Muscle of leg (tissue), 16 donors: ENCODE measurements at places on chromosomes 5 and 9. TPM values are rescaled to one million over a fixed set of nuclear protein-coding genes. Genes with fewer than 3 reads are reported as not detected.

DNA sequence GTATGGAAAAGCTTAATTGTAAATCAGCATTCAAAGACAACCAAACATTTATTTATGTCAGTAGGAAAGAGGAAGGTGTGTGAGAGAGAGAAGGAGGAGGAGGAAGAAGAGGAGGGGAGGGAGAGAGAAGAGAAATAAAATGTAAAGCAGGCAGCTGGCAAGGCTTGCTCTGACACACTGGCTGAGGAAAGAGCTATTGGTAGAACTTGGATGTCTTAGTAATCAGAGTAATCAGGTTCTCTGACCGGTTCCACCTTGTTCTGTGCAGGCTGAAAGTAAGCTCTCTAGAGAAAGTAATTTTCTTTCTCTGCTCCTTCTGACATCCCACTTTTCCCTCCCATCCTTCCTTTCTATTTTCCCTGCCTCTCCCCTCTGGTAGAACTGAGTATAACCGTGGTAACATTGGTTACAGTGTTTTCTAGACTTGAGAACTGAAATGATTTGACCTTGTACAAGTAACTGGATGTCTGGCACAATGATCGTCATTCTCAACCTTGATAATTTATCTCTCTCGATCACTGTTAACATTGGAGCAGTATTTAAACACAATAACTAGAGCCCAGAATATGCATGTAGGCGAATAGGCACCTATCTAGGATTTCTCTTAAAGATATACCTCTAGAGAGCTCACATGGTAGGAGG is 33.3 kb downstream of the TLE4 start:
- DNase-seq = no peak

- DNase-seq = peak; percentile 52
Measured at GRCh38 chr5:56479696-56480077, 246.6 kb upstream of the ANKRD55 start.

- no peak for DNase-seq
Measured at GRCh38 chr9:26157411-26157810, 479.2 kb upstream of the TUSC1 start.

- no peak for DNase-seq
Measured at GRCh38 chr5:113425909-113426308, 8.9 kb downstream of the TSSK1B start.

DNA sequence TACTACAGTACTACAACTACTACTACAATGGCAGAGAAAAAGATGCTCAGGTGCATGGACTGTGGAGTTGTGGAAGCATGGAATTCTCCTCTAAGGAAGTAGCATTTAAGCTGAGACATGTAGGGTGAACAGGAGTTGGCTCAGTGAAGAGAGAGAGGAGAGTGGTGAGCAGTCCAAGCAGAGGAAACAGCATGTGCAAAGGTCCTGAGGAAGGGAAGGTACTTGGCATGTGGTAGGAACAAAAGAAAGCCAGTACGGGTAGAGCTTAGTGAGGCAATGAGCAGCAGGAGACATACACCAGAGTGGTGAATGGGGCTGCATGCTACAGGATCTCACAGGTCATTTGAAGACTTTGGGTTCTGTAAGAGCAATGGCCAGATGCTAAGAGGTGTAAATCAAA is 41.4 kb upstream of the GLRA1 start:
- no peak for DNase-seq

MAMDC2 gene
- polyA plus RNA-seq = 10.1 TPM

PDE8B gene
- 4.9 TPM for polyA plus RNA-seq

TSSK1B gene
- polyA plus RNA-seq = not detected

DNA sequence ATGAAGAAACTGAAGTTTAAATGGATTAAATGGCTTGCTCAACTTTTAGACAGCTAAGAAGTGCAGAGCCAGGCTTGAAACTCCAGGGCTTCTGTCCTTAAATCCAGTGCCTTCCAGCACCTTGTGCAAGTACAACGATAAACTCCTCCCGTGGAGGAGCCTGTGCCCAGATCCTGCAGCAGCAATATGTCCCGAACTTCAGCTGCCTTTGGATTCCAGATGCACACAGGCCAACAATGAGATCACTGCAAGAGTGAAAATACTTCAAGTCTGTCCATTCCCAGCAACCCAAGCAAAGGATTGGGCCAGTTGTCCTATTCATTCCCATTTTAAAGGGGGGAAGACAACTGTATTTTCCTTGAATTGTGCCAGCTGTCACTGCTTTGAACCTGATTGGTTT is 199.6 kb downstream of the CRB2 start:
- DNase-seq = peak; percentile 66

GRCh38 chr9:32403567-32404260 is 19.3 kb downstream of the ACO1 start:
- DNase-seq = no peak

VLDLR gene
- 33.6 TPM for polyA plus RNA-seq

CFAP157 gene
- 1.3 TPM for polyA plus RNA-seq

GRCh38 chr5:14310901-14311300 is 167.8 kb downstream of the TRIO start:
- peak; percentile 51 for DNase-seq

FOXD4L6 gene
- not detected for polyA plus RNA-seq

- no peak for DNase-seq
Measured at GRCh38 chr9:127451608-127451857, 223 bp downstream of the LRSAM1 start.

DNA sequence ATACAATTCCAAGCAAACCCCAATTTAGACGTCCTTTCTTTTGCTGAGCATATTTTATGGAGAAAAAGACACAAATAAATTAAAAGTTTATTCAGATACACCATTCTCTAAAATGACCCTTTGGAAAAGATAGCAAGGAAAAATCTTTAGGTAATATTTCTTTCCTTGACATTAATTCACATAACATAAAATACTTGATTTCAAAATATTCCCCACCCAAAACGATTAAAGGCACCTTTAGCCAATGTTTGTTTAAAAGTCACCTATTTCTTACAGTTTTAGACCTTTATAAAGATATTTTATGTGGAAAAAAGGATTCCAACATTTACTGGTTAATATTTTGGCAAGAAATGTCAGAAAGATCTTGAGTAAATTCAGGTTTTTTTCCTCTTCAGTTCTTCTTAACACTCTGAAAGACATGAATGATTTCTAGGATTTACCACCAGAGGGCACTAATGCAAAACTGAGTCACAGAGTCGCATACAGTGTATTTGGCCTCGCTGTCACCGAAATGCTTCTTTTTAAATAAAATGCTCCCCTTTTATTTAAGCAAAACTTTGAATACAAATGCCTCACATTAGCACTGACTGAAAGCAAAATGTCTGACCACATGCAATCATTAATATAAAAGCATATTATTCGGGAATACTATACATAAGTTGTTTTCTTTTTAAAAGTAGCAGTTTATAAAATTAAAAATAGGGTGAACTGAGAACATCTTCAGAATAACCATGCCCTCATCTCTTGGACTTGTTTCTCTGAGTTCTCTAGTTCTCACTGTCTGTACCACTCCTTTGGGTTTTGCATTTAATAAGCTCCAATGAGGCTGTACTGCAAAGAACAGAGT is 122.5 kb downstream of the SLC1A3 start:
- peak; percentile 86 for DNase-seq

DNA sequence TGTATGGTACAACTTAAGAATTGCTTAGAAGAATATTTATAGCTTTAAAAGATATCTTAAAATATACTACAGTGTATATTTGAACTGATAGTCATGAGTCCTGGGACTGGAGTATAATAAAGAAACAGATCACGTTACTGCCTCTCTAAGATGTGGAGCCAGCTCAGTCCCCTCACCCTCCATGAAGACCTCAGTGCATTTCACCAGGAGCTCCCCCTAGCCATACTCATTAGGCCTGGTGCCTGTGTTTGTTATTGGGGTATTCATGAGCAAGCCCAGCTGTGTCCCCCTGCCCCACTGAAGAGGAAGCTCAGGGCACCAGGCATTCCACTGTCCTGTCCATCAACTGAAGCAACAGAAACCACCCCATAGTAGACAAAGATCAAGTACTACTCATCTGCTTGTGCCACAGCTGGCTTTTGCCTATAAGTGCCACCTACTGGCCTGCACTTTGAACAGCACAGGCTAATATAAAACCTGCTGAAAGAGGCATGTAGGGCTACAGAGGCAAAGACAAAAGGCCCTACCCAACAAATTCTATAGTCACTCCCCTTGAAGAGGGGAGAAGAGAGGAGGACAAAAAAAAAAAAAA is 850.2 kb upstream of the NUDT12 start:
- DNase-seq = no peak

- no peak for DNase-seq
Measured at GRCh38 chr9:2281803-2282185, 266.6 kb downstream of the SMARCA2 start.

PCDHGB1 gene
- 0.45 TPM for polyA plus RNA-seq

GRCh38 chr9:130933114-130934046 is 5.7 kb downstream of the FIBCD1 start:
- no peak for DNase-seq

LEAP2 gene
- 1.2 TPM for polyA plus RNA-seq

- DNase-seq = peak; percentile 87
Measured at GRCh38 chr5:115785381-115786065, 30.9 kb downstream of the CDO1 start.

- DNase-seq = no peak
Measured at GRCh38 chr5:119451561-119451960, 736 bp upstream of the HSD17B4 start.

SMU1 gene
- polyA plus RNA-seq = 17.0 TPM

JAKMIP2 gene
- 2.3 TPM for polyA plus RNA-seq

GRCh38 chr5:81883371-81883770 is 88.5 kb upstream of the ATG10 start:
- no peak for DNase-seq

DNA sequence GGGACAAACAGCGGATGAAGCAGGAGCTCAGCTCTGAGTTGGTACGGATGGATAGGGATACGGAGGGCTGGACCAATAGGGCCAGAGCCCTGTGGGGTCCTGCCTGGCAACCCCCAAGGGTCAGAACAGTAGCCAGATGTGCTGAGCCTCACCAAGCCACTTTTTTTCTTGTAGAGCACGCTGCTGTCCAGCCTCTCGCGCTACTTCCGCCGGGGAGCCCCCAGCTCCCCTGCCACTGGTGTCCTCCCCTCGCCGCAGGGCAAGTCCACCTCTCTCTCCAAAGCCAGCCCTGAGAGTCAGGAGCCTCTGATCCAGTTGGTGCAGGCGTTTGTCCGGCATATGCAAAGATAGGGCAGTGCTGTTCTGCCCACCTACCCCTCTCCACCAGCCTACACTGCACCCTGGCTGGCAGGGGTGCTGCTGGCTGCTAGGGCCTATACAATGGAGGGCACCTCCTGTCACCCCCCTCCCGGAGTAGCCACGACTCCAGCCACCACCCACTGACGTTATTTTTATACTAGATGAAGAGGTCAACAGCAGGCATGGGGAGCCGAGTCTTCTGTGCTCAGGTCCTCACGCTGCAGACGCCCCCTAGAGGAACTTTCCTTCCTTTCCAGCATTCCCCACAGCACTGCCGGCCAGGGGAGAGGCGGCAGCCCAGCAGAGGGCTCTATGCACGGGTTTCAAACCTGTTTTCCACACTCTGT is 21.6 kb downstream of the SH3GLB2 start:
- peak; percentile 80 for DNase-seq

DNA sequence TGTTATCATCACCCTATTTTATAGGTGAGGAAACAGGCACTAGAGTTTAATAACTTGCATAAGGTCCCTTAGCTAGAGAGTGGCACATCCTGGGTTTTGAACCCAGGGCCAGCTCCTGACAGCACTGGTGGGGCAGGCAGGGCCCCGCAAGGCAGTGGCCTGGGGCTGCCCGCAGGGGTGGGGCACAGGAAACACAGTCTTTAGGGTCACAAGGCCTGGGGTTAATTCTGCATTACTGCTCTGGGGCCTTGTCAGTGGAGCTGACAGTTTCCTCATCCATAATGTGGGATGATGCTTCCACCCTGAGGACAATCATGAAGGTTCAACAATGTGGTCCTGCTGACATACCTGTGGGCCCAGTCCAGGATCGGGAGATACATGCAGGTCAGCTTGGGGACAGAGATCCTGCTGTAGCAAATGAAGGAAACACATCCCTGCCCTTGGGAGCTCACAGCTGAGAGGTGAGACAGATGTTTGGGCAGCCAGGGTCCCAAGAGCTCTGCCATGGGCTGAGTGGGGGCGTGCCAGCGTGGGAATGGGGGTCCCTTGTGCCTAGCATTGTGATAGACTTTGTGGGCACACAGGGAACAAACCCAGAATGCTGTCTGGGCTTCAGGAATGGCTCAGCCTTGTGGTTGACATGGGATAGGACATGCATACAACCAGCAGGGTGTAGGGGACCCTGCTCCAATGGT is 14.7 kb downstream of the FGF18 start:
- DNase-seq = no peak
